ENCODE measurements at places on chromosomes 3 and 15. TPM values are rescaled to one million over a fixed set of nuclear protein-coding genes. Genes with fewer than 3 reads are reported as not detected.
A peak's percentile ranks its signal among the peaks of the same experiment; 100 is the strongest.

The CORO2B gene
- not detected for polyA plus RNA-seq

The THPO gene
- polyA plus RNA-seq: not detected

DNA sequence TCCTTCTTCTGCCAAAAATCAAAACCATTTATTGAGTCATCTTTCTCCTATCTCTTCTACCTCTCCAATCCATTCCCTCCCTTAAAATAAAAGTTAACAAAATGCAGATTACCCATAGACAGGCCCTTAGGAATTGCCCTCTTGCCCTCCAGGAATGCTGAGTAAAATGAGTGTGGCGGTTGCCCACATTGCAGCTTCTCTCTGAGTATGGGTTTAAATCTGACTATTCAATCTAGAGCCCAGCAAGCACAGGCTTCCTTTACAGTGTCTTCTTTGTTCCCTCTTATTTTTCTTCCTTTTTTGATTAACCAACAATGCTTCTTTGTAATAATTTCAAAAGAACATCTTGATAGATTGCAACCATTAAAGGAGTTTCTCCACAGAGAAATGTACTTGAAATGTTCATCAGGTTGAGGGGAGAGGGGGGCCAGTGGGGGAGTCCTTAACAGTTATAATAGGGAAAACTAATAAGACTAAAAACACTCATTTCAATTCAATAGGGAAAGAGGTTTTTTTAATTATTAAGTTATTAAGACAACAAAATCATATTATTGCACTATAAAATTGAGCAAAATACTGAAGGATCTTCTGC, 135.3 kb upstream of the LMCD1 start:
- DNase-seq: no peak

- DNase-seq: no peak
Observed at GRCh38 chr3:147572970-147573340, 163.8 kb downstream of the ZIC1 start.

- DNase-seq: peak; percentile 89
Observed at GRCh38 chr15:75640483-75641178, 607 bp upstream of the IMP3 start.

DNA sequence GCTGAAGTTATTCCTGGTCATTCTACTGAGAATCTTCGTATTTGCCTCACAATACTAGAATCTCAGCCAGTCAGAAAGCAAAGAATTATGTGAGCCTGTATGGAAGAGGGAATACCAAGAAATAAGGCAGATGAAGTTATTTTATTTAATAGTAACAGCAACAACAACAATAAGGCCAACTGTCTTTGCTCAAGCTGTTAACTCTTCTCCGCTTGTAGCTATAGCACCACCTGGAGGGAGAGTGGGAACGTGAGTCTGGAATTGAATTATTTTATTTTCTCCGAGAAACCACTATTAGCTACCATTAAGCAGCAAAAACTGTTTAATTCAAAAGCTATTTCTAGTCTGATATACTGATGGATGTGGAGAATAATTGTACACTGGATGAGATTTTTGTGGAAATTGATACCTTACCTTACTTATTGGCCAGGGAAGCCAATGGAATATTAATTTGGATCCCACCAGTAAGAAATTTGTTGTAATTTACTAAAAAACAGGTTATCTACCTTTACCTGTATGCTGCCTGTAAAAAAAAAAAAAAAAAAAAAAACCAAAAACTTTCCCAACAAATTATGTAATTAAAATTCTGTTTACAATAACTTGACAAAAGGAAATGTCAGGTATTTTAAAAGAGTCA, 50.1 kb downstream of the CALML4 start:
- no peak for DNase-seq

GRCh38 chr3:184332370-184333090, 4.9 kb upstream of the FAM131A start:
- no peak for DNase-seq

- DNase-seq: no peak
Observed at GRCh38 chr15:79160211-79160610, 69.6 kb upstream of the RASGRF1 start.

The AADACL2 gene
- polyA plus RNA-seq: not detected

GRCh38 chr15:72077950-72078349, 40.0 kb downstream of the MYO9A start:
- no peak for DNase-seq

The SNTN gene
- polyA plus RNA-seq: not detected

Data from CD4-positive, CD25-positive, alpha-beta regulatory T cell (primary cell).